Stimulated activated CD8-positive, alpha-beta memory T cell treated with anti-CD3 and anti-CD28 coated beads, Interleukin-7, amount 100 ng/mL, for 24 hours (primary cell): ENCODE measurements at places on chromosomes 13 and 19.

GRCh38 chr13:26961890-26962615 is 201.5 kb upstream of the GPR12 start:
- no peak for DNase-seq

- no peak for DNase-seq
Measured at GRCh38 chr13:103306163-103306562, 239.9 kb upstream of the SLC10A2 start.

DNA sequence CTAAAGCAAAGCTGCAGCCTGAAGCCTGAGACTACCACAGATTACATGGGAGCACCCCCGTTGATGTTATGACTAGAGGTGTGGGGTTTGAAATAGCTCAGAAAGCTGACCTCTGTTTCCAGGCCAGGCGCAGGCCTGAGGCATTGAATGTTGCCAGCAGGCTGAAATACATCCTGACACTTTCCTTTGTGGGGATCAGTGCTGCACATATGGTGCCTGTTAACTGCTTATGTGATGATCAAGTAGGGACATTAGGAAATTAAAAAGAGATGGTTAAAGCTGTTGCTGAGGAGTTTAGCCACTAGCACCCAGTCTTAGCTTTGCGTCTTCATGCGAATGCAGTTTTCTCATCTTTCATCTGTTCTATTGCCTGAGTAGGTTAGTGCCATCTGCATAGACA is 83.2 kb downstream of the CCNA1 start:
- no peak for DNase-seq

DNA sequence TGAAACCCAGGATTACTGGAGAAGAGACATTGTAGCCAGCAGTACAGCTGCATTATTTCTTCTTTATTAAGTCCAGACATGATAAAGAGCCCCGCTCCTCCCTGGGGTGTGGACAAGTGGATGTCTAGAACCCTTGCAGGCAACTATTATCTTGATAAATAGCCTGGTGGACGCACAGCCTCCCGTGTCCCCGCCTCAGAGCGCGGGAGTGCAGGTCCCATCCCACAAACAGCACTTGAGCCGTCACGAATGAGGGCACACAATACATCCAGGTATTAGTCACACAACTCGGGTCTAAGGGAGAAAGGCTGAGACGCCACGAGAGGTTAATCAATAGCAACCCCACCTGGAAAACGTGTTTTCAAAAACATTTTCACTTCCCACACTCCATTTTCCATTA is 213.2 kb upstream of the SOX1 start:
- no peak for DNase-seq
